ENCODE measurements at places on chromosomes 3 and 15.

DNA sequence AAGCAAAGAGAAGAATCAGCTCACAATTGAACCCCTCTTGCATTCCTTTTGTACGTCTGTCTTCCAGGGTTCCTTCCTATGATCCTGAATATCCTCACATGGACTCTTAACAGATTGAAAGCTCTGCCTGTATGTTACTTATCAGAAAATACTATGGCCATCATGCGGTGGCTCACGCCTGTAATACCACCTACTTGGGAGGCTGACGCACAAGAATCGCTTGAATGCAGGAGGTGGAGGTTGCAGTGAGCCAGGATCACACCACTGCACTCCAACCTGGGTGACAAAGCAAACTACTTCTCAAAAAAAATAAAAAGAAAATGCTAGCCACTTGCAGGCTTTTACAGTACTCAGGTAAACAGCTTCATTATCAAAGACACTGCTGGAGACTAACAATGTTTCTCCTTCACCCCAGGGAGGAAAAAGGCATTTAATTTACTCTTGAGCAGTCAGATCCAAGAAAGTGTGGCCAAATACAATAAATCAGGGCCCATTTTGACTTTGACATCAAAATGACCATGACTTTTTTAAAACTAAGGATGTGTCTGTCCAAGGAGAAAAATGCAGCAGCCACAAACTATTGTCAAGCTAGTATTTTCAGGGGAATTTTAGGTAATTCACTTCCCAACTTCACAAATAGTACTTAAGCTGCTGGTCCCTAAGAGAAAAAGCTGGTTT, 27.3 kb downstream of the NPTN start:
- no peak for DNase-seq

- DNase-seq, result peak; percentile 27
These were observed 15.6 kb upstream of the DAG1 start for GRCh38 chr3:49454458-49454857.

- DNase-seq, result peak; percentile 21
These were observed 126.7 kb downstream of the UACA start for GRCh38 chr15:70636540-70637165.

- DNase-seq, result no peak
These were observed 101.8 kb downstream of the CHSY1 start for GRCh38 chr15:101149864-101150722.

DNA sequence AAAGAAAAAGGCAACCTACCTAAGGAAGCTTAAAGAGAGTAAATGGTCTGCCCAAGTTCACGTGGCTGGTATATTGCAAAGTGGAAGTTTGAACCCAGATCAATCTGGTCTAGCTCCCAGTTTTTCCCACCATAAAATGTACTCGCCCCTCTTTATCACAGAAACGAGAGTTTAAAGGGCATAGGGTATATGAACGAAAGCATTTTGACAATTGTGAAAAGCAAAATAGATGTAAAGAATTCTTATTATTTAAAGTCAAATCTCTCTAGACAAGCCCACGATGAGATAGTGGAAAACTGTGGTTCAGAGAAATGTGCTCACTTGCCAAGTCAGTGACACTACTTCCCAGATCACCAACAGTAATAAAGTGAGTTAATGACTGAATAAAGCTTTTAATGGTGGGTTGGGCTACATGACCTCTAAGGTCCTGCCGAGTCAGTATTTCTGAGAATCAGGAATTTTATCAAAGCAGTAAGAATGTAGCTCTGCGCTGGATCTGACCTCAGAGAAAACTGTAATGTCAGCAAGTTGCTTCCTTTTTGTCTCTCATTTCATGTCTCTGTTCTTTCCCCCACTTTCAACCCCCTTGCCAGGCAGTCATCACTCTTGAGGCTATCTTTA, 23.3 kb upstream of the NEO1 start:
- DNase-seq, result no peak

DNA sequence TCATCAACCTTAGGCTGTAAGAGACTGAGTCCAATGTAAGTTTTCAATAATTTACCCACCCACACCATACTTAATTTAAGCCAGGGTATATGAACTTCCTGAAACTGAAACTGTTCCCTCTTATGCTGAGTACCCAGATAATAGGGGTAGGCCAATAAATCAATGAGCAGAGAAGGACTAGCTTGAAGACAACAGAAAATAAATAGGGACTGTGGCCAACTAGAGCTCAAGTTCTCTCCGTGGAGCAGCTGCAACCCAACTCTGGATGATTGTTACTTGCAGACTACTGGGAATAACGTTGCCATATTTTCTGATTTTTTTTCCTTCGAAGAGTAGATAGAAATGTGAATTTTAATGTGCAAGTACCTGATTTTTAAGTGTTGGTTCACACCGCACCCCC, 128.0 kb downstream of the ATG7 start:
- no peak for DNase-seq

- DNase-seq, result peak; percentile 5
These were observed 119.9 kb upstream of the FHIT start for GRCh38 chr3:61371123-61371522.

DNA sequence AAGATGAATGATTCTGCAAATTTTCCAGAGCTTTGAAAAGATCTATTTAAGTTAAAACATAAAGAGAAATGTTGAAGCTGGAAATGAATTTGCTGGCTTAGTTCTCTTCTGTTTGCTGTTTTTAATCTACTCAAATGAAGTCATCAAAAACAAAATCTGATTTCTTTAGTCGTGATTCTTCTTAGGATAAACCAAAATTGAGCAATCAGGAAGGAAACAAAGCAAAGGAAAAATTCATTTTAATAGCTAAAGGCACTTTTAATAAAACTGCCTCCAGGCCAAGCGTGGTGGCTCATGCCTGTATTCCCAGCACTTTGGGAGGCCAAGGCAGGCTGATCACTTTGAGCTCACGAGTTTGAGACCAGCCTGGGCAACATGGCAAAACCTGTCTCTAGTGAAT, 91.2 kb downstream of the DUT start:
- DNase-seq, result no peak

GRCh38 chr15:37995461-37996347, 61.3 kb downstream of the TMCO5A start:
- peak; percentile 80 for DNase-seq

DNA sequence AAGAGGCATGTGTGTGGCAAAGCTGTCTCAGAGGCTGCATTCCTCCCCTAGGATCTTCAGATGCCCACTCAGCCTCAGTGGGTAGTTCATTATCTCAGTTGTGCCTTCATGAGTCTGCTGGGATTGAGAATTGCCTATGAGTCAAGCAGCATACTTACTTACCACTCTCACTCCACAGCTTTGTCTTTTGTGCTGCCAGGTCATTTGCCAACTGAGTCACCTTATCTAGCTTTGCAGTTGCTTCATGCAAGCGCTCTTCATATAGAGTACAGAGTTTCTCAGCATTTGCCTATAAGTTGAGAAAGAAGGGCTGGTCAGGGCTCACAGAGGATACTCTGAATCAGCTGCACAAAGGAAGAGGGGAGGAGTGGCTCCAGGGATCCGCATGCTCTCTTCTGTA, 89.5 kb downstream of the MYH15 start:
- no peak for DNase-seq

GRCh38 chr15:66997212-66997611, 68.2 kb upstream of the SMAD3 start:
- no peak for DNase-seq

GRCh38 chr3:148074946-148075345, 622.8 kb upstream of the AGTR1 start:
- DNase-seq, result peak; percentile 44

DNA sequence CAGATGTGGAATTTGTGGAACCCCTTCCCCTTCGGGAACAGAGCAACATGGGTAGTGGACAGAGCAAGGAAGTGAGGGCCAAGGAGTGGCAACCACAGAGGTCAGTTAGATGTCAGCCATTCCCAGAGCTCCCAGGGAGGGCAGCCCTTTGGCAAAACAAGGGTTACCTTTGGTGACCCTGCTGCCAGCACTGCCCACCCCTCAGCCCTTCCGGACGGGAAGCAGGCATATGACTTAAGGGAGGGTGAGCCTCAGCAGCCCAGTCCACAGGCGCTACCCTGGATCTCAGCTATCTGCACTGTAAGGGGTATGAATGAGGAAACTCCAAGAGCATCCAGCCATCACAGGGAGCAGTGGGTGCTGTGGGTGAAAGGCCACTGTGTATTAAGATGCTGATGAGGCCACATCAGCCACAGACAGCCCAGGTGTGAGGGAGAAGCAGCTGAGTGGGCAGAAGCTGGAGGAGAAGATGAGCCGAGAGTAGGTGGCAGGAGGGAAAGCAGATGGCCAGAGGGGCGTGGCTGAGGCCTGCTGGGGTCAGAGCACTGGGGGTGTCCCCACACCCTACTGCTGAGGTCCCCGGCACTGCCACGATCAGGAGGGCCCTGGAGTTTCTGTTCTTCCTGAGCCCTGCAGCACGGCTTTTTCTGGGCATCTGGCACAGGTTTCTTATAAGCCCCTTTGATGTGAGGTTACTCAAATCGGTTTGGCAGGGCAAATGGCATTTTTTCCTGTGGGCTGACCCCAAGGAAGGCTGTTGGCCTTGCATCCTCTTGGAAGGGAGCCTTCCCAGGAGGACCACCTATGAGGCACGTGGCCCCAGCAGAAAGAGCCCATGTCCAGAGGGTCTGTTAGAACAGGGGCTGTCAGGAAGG, 6.2 kb downstream of the PLA2G4D start:
- no peak for DNase-seq

- peak; percentile 75 for DNase-seq
These were observed 84.4 kb upstream of the RGMA start for GRCh38 chr15:93173369-93173768.

DNA sequence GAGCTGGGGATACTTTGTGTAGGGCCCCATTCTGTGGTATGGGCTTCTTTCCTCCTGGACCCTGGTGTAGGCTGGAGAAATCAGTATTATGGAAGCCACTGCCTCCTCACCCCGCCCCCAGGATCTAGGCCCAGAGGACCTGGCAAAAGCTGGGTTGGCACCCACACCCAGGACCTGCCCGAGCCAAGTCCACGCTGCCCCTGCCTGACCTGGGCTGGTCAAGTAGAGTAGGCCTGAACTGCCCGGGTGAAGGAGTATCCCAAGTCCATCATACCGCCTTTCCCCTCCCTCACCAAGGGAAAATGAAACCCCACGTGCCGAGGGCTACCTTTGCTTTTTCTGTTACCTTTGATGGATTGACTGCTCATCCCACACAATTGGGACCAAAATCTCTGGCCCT, 37.7 kb upstream of the TRAK1 start:
- DNase-seq, result no peak

DNA sequence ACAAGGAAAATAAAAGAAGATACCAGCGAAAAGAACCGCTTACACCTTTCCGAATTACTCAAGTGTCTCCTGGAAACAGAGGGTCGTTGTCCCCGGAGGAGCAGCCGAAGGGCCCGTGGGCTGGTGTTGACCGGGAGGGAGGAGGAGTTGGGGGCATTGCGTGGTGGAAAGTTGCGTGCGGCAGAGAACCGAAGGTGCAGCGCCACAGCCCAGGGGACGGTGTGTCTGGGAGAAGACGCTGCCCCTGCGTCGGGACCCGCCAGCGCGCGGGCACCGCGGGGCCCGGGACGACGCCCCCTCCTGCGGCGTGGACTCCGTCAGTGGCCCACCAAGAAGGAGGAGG, 325 bp downstream of the ALCAM start:
- peak; percentile 66 for DNase-seq

- peak; percentile 28 for DNase-seq
These were observed 48.7 kb downstream of the KLHL6 start for GRCh38 chr3:183506674-183507320.

- DNase-seq, result peak; percentile 59
These were observed 39.5 kb upstream of the FMN1 start for GRCh38 chr15:33234020-33234461.

- DNase-seq, result no peak
These were observed 21.1 kb downstream of the OXNAD1 start for GRCh38 chr3:16286161-16286560.

- no peak for DNase-seq
These were observed 85.4 kb downstream of the ABHD5 start for GRCh38 chr3:43776101-43776500.

- no peak for DNase-seq
These were observed 1.4 kb upstream of the WHAMM start for GRCh38 chr15:82807920-82808633.

DNA sequence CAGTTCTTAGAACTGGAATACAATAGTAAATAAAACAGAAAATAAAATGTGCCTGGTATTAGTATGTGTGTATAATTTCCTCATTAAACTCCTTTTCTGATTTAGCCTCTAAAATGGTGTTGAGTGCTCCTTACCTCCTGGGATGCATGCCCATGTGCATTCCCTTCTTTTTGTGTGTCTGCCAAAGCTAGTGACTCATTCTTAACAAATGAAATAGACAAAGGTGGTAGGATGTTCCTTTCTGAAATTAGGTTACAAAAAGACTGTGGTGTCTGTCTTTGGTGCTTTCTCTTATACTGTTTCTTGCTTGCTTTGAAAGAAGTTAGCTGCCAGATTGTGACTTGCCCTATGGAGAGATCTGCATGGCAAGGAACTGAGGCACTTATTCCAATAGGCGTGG, 623.7 kb downstream of the GRM7 start:
- no peak for DNase-seq

GRCh38 chr3:185825639-185826481, 1.0 kb upstream of the IGF2BP2 start:
- peak; percentile 79 for DNase-seq

DNA sequence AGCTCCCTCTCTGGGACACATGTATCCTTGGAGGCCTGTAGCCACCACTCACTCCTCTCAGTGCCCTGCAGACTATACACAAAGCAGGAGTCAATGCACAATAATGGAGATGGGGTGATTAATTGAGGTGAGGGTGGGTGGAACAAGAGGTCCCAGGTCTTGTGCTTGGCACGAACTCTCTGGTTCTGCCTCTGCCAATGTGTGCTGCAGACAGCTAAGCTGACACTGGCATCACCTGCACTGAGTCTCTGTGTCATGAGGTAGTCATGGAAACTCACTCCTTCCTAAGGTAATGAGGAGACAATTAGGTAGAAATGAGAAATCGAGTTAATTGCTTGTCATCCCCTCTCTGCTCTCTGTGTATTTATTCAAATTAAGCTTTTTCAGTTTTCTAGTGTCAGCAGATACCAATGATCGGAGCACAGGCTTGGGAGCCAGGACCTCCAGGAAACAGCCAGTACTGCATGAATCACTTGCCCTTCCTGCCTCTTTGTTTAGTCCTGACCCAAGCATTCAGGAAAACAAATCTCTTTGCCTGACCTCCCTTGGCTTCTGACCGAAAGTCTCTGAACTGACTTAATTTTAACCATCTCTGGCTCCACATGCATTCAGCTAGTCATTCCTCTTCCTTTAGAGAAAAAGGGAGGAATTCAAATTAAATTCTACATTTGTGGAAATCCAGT, 56.7 kb downstream of the DRD3 start:
- no peak for DNase-seq

DNA sequence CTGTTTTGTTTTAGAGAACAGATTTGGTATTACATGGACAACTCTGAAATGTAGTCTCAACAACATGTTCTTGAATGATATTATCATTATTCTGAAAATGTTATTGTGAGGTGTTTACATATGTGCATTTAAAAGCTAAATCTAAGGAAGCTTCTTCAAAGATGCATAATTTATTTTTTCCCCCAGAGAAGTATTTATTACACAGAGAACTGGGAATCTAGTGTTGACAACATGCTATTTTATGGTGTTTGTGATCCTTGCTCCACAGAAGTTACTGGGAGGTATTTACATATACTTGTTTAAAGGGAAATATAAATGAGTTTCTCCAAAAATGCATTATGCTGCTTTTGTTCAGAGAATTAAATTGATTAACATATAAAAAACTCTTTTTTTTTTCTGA, 18.3 kb upstream of the TUBGCP5 start:
- no peak for DNase-seq
